Activated CD4-positive, alpha-beta T cell treated with anti-CD3 and anti-CD28 coated beads, Interleukin-2, amount 10 ng/mL, durations not matched to agents 24 days and 14 days (primary cell): ENCODE measurements at places on chromosomes 4 and X. TPM values are rescaled to one million over a fixed set of nuclear protein-coding genes. Genes with fewer than 3 reads are reported as not detected.

The MEPE gene
- not detected in 2 replicates for total RNA-seq

The STK32B gene
- total RNA-seq = not detected in 2 replicates

The LINC00632 gene
- 5.1 and 5.8 TPM in 2 replicates for total RNA-seq

GRCh38 chr4:57136281-57136680, 26.1 kb upstream of the IGFBP7 start:
- H3K4me1 ChIP-seq = no peaks in the 10 kb centered on the region
- H3K27ac ChIP-seq = no peak overlapping the region
- H3K4me3 ChIP-seq = no peak overlapping the region
- peaks cover 2% of the 10 kb centered on the region for H3K27me3 ChIP-seq
- H3K36me3 ChIP-seq = no peaks in the 10 kb centered on the region

- no peak overlapping the region for H3K27ac ChIP-seq
- H3K27me3 ChIP-seq = no peaks in the 10 kb centered on the region
- H3K4me3 ChIP-seq = no peak overlapping the region
- no peak for DNase-seq
- H3K4me1 ChIP-seq = no peaks in the 10 kb centered on the region
Measured at GRCh38 chr4:137768196-137768595, 235.9 kb upstream of the PCDH18 start.

- DNase-seq = no peak
- H3K27ac ChIP-seq = no peak overlapping the region
- no peaks in the 10 kb centered on the region for H3K4me1 ChIP-seq
- H3K4me3 ChIP-seq = no peak overlapping the region
- peaks cover 20% of the 10 kb centered on the region for H3K27me3 ChIP-seq
Measured at GRCh38 chr4:37797374-37797773, 29.1 kb upstream of the PGM2 start.

GRCh38 chr4:173420324-173420752, 21.4 kb upstream of the SCRG1 start:
- peaks cover 2% of the 10 kb centered on the region for H3K36me3 ChIP-seq
- H3K4me1 ChIP-seq = peaks cover 7% of the 10 kb centered on the region
- no peak overlapping the region for H3K27ac ChIP-seq
- peaks cover 3% of the 10 kb centered on the region for H3K27me3 ChIP-seq
- no peak overlapping the region for H3K4me3 ChIP-seq
